Epithelial cell of prostate (primary cell): ENCODE measurements at places on chromosomes 7 and 10.

DNA sequence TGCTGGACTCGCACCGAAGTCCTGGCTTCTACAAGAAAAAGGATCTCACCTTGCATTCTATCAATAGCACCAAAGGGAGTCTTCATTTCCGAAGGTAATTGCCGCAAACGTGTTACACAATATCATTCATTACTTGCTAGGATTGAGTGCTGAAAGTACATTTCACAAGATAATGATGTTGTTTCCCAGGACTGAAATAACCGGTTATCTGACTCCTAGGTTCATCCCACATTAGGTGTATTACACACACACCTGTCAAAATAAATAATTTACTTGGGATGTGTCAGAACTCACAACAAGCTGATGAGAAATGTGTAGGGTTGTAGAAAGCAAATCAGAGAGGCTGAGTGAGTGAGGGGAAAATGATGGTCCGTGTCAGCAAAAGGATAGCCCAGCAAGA is 219.4 kb upstream of the RHOBTB1 start:
- DNase-seq: no peak

DNA sequence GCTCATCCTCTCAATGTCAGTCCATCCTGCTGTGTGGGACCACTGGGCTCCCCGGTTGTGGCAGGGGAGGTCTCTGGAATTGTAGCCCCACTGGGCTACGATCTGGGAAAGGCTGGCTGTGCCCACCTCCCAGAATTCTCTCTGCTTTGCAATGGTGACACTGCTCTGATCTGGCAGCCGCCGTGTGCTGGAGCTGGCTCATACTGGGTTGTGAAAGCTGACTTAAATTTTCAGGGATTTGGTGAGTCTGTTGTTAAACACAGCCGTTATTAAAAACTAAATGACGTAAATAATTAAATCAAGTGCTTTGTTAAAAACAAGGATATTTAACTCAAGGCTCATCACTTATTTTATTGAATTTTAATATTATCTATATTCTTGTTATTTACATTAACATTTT is 160.0 kb downstream of the TAX1BP1 start:
- no peak for DNase-seq

GRCh38 chr10:129972966-129973673 is 9.0 kb upstream of the EBF3 start:
- DNase-seq: no peak

GRCh38 chr10:33739031-33739430 is 404.6 kb upstream of the NRP1 start:
- DNase-seq: no peak

DNA sequence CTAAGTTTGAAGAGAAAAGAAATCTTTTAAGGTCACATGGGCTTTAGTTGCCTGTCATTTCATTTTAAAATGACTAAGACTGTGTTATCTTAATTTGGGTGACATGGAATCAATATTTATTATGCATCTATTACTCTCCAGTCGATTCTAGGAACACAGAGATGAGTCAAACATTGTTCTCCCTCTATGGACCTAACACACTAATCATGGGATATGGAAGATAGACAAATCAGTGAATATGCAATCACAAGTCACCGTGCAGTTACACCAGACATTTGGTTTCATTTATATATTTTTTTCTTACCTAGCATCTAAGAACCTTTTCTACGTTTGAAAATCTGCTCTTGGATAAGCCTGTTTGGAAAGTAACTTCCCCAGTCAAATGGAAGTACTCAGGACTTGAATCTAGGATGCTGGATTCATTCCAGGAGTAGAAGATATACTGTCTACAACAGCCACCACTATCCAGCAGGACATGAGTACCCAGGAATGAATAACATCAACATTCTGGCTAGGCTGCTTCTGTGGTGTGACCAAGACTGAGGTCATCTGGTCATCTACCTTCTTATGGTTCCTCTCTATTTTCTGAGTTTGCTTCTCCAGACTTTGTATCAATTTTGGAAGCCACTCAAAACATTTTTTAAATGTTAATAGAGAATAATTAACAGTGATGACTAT is 902.9 kb upstream of the LRRN3 start:
- no peak for DNase-seq

GRCh38 chr7:106480161-106480579 is 180.8 kb downstream of the CCDC71L start:
- no peak for DNase-seq

- DNase-seq: no peak
Measured at GRCh38 chr10:3034616-3035015, 32.7 kb upstream of the PFKP start.

DNA sequence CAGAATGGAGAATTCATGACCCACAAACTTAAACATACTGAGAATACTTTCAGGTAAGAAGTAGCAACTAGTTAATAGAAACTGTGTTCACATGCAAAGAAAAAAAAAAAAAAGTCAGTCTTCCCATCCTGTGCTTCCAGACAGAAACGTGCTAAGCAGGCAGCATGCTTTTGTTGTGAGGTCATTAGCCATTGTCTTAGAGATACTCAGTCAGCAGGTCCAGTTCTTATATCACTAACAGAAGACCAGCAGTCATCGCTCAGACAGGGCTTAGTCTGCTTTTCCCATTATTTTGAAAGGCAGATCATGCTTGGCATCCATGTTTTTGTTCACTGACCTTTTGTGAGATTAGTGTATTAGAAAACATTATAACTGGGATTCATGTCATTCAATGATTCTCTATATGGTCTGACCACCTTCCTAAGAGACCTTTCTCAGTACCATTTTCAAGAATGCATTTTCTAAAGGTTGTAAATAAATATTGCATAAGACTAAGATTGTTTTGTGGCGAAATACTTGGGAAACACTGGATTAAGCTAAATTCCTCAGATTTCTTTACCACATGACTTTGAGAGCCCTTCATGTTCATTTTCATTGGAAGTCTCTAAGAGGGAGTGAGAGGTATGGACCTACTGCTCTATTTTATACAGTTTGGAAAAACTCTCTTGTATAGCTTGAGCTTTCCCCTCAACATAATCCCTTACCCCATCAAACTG is 45.0 kb upstream of the AGBL3 start:
- DNase-seq: peak; percentile 73

GRCh38 chr7:129617652-129618051 is 6.1 kb downstream of the NRF1 start:
- DNase-seq: no peak

GRCh38 chr7:106031300-106032035 is 68.4 kb downstream of the CDHR3 start:
- DNase-seq: no peak

DNA sequence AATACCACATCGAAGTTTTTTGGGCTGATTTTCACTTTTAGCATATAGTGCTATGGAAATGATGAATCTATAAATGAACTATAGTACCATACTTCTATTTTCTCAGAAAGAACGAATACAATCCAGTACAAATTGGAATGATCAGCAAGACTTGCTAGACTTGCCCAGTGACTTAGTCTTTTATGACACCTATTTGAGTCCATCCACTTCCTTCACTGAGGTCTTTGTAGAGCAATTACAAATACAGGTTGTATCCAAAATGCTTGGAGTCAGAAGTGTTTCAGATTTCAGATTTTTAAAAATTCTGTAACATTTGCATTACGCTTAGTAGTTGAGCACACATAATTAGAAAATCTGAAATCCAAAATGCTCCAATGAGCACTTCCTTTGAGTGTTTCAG is 104.3 kb downstream of the NRBF2 start:
- DNase-seq: peak; percentile 6

DNA sequence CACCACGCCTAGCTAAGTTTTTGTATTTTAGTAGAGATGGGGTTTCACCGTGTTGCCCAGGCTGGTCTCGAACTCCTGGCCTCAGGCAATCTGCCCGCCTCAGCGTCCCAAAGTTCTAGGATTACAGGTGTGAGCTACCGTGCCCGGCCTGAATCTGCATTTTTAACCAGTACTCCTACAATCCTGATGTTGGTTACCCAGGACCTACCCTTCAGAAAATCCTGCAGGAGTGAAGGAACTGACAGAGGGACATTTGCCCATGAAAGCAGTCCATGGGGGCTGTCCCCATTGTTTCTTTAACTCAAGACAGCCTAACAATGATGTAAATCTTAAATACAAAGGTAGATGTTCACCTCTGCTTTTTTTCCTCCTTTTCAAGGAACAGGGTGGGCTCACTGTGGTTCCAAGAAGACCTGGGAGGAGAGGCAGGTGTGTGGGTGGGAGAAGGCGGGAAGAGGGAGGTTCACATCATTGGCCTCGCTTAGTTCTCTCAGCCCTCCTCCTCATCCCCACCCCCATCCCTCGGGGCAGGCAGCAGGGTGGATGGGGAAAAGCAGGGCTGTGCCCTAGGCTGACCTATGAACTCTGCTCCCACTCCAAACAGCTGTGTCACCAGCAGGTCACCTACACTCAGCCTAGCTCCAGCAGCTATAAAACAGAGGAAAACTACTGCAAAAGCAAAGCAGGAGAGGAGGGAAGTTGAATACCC is 13.5 kb downstream of the LRRC20 start:
- DNase-seq: no peak

DNA sequence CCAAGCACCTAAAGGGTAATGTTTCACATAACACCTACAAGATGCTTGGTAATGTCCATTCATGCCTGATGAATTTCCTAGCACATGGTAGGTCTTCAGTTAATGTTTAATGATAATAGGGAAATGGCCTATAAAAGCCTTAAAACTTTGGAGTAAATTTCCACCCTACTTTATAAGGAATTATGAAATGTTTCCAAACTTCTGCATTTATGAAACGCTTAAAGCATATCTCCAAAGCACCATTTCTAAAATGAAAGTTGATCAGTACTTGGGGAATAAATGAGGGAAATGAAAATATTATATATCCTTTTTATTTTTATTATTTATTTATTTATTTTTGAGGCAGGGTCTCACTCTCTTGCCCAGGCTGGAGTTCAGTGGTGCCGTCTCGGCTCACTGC is 51.8 kb downstream of the INPP5F start:
- DNase-seq: no peak

GRCh38 chr7:152601305-152601798 is 74.6 kb downstream of the XRCC2 start:
- no peak for DNase-seq

DNA sequence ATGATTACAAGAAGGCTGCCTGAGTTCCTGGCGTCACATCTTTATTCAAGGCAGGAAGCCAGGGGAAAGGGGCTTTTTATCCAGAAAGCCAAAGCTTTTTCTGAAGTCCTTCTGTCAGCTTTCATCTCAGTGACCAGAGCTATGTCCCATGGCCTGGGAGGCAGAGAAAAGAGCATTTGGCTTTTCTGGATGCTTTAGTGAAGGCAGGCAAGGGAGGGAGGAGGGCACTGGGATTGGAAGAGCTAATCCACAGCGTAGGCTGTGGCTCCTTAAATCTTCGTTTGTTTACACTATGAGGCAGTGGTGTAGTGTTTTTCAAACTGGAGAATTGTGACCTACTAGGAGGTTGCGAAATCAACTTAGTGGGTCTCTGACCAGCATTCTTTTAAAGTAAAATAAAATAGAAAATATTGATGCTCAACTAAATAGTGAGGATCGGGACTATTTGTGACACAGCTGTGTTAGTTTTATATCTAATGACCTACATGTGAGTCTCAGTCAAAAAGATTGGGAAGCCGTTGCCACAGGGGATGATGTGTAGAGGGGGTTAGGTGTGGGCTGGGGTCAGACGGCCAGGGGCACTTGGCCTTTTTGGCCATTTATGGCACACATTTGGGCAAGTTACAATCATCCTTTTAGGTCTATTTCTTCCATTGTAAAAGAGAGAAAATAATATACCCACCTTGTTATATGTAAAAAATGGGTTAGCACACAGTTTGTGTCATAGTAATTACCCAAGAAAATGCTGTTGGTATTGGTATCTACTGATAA is 14.1 kb downstream of the CRYGN start:
- no peak for DNase-seq

DNA sequence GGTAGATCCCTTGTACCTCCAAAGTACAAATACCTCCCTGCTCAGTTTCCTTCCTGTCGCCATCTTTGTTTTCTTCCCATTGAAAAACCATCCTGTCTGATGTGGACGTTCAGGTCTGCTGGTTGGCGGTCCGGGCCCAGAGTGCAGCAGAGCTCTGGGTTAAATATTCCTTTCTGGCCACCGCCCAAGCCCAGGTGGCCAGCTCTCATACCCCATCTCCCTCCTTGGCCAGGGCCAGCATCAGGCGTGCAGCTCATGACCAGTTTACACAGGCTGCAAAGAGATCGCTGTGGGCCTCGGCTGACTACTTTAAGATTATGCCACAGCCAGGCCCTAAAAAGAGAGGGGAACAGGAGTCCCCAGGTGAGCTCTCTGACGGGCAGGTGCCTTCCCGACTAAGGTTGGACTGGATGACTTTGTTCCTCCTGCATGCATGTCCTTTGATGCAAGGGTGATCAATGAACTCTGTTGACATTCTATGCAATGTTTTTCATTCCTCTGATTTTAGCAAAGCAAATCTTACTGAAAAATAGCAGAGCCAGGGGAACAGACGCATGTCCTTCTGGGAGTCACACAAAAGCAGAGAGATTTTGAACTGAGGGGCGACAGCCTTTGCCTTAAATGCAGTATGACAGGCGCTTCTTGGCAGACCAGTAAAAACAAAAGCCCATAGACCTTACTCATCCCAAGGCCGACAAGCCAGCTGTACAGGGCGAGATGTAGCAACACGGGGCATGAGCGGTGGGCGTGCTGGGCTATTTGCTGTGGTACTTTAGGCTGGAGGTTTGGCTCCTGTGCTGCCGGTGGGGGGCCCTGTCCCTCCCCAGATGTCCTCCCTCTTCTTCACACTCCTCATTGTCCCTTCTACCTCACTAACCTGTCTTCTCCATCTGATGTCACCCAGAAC is 33.3 kb upstream of the SH2B2 start:
- DNase-seq: no peak

- DNase-seq: no peak
Measured at GRCh38 chr10:47268696-47269095, 31.3 kb upstream of the GDF10 start.

DNA sequence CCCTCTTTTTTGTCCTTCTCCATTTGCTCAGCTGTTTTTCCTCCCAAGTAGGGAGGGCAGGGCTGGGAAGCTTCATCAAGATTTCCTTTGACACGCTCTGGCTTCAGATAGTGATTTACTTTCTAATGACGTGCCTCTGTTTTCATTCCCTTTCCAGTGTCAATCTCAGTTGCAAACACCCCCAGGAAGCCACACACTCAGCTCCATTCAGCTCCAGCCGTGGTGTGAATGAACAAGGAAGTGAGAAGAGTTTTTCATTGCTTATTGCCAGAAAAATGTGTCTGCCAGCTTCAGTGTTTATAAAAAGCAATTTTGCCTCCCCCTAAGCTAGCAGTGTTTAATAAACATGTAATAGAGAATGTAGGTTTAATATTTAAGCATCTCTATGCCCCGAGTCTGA is 108.7 kb upstream of the DPP6 start:
- DNase-seq: no peak

GRCh38 chr10:9010093-9010492 is 955.6 kb downstream of the GATA3 start:
- no peak for DNase-seq
